ENCODE measurements at places on chromosomes 12 and 14.
A peak's percentile ranks its signal among the peaks of the same experiment; 100 is the strongest.

- no peak for DNase-seq
- H3K27me3 ChIP-seq = no peaks in the 10 kb centered on the region
- no peaks in the 10 kb centered on the region for H3K36me3 ChIP-seq
- no peaks in the 10 kb centered on the region for H3K4me1 ChIP-seq
- H3K27ac ChIP-seq = no peak overlapping the region
Measured at GRCh38 chr12:66640691-66641460, 38.0 kb downstream of the GRIP1 start.

GRCh38 chr12:67816269-67816668, 167.7 kb downstream of the DYRK2 start:
- H3K36me3 ChIP-seq = no peaks in the 10 kb centered on the region
- no peaks in the 10 kb centered on the region for H3K4me1 ChIP-seq
- no peak overlapping the region for H3K4me3 ChIP-seq
- DNase-seq = no peak
- no peaks in the 10 kb centered on the region for H3K27me3 ChIP-seq
- no peak overlapping the region for H3K27ac ChIP-seq

DNA sequence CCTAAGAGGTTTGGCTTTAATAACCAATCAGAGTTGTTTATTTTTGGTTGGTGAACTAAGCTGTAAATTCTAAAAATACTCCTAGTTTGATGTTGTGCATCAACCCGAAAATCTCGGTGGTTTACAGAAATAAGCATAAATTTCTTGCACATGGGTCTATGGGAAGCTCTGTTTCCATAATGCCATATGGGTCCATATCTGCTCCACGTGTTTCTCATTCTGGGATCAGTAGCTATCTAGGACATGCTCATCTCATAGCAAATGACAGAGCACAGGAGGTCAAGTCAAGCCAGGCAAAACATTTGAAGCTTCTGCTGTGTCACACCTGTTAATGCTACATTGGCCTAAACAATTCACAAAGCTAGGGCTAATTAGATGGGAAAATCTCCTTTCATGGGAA, 23.1 kb downstream of the NUP37 start:
- no peak overlapping the region for H3K4me3 ChIP-seq
- H3K36me3 ChIP-seq = no peaks in the 10 kb centered on the region
- H3K27ac ChIP-seq = no peak overlapping the region
- no peak for DNase-seq
- no peaks in the 10 kb centered on the region for H3K4me1 ChIP-seq

DNA sequence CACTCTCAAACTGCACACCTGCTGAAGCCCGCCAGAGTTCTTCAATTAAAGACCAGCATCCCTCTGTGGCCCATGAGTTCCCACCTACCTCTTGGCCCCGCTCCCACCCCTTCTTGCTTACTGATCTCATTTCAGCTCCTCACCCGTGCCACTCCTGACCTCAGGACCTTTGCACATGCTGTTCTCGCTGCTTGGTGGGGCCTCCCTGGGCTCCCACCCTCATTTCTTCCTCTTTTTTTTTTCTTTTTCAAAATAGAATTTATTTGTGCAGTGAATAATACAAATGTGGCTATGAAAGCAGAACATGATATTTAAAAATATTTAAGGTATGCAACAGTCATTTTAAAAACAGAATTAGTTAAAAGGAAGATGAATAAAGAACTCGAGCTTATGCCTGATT, 8.5 kb upstream of the SERPINA9 start:
- no peak overlapping the region for H3K4me3 ChIP-seq
- no peak overlapping the region for H3K27ac ChIP-seq
- DNase-seq = no peak
- peaks cover 12% of the 10 kb centered on the region for H3K4me1 ChIP-seq
- no peaks in the 10 kb centered on the region for H3K36me3 ChIP-seq

- no peaks in the 10 kb centered on the region for H3K4me1 ChIP-seq
- H3K36me3 ChIP-seq = no peaks in the 10 kb centered on the region
- no peak for DNase-seq
- no peak overlapping the region for H3K27ac ChIP-seq
- no peaks in the 10 kb centered on the region for H3K27me3 ChIP-seq
Measured at GRCh38 chr12:40078266-40078665, 27.6 kb downstream of the SLC2A13 start.

DNA sequence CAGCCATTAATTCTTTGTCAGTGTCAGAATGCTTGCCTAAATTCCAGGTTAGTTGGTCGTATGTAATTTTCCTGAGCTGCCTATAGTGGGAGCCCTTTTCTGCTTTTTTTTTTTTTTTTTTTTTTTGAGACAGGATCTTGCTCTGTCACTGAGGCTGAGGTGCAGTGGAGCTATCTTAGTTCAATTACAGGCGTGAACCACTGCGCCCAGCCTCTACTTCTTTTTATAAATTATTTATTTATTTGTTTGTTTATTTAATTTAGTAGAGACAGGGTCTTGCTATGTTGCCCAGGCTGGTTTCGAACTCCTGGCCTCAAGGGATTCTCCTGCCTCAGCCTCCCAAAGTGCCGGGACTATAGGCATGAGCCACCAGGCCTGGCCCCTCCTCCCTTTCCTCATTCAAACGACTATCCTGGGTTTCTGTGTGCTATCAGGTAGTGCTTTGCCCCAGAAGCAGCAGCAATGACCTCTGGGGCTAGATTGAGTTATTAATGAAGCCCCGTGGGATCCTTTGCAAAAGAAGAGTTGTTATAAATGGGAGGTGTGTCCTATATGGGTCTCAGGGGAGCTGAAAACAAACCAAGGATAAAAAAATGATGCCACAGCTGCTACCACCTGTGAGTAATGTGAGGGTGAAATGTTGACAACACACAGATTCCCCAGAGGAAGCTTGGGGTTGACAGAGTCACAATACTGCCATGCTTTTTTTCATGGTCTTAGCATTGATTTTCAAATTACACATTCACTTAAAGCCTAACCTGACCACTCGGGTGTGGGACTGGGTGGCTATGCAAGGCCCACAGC, 34.6 kb upstream of the NFKBIA start:
- H3K4me1 ChIP-seq = no peaks in the 10 kb centered on the region
- no peaks in the 10 kb centered on the region for H3K27me3 ChIP-seq
- H3K36me3 ChIP-seq = no peaks in the 10 kb centered on the region
- no peak for DNase-seq
- no peak overlapping the region for H3K4me3 ChIP-seq

GRCh38 chr12:88854260-88854659, 274.0 kb upstream of the KITLG start:
- H3K27me3 ChIP-seq = no peaks in the 10 kb centered on the region
- no peak overlapping the region for H3K4me3 ChIP-seq
- no peaks in the 10 kb centered on the region for H3K4me1 ChIP-seq
- no peak overlapping the region for H3K27ac ChIP-seq
- no peaks in the 10 kb centered on the region for H3K36me3 ChIP-seq

- H3K36me3 ChIP-seq = no peaks in the 10 kb centered on the region
- no peaks in the 10 kb centered on the region for H3K27me3 ChIP-seq
- H3K27ac ChIP-seq = no peak overlapping the region
- H3K4me3 ChIP-seq = no peak overlapping the region
Measured at GRCh38 chr14:58887931-58888330, 250.2 kb downstream of the DACT1 start.

DNA sequence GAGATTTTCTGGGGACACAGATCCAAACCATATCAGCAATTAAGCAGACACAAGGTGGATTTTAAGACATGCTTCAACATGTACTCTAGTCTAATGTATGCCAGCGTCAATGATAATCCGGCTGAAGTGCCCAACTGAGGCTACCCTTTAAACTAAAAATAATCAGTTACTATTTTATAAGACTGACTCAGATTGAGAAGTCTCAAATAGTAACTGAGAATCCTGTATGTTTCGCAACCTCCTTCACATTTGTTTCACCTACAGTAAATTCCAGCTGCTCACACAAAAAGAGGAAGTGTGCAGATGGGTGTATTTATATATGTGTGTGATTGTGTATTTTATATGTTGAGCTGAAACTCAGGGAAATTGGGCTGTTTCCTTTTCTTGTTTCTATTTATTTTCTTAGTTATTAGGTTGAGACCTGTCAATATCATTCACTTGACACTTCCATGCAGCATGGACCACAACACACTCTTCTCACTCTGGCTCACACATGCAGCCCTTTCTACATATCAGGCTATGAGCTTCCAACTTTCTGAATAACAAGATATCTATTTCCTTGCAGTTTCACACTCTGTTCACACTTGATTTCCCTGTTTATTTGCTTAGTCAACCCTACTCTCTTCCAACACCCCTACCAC, 1224.9 kb upstream of the TMEM132C start:
- H3K36me3 ChIP-seq = no peaks in the 10 kb centered on the region
- H3K27me3 ChIP-seq = no peaks in the 10 kb centered on the region
- H3K4me1 ChIP-seq = no peaks in the 10 kb centered on the region
- no peak for DNase-seq

- no peaks in the 10 kb centered on the region for H3K4me1 ChIP-seq
- H3K27ac ChIP-seq = no peak overlapping the region
- no peak for DNase-seq
- H3K27me3 ChIP-seq = no peaks in the 10 kb centered on the region
- no peak overlapping the region for H3K4me3 ChIP-seq
- no peaks in the 10 kb centered on the region for H3K36me3 ChIP-seq
Measured at GRCh38 chr14:75811872-75812499, 150.9 kb downstream of the TTLL5 start.

- no peaks in the 10 kb centered on the region for H3K36me3 ChIP-seq
- no peak for DNase-seq
- H3K27ac ChIP-seq = no peak overlapping the region
- H3K4me3 ChIP-seq = no peak overlapping the region
- H3K4me1 ChIP-seq = peaks cover 39% of the 10 kb centered on the region
Measured at GRCh38 chr12:89247967-89248366, 104.3 kb downstream of the DUSP6 start.

GRCh38 chr14:74951443-74952179, 3.8 kb downstream of the PGF start:
- H3K27ac ChIP-seq = peak overlapping the region; percentile 28
- H3K36me3 ChIP-seq = no peaks in the 10 kb centered on the region
- peaks cover 25% of the 10 kb centered on the region for H3K4me1 ChIP-seq
- DNase-seq = no peak
- H3K27me3 ChIP-seq = no peaks in the 10 kb centered on the region
- no peak overlapping the region for H3K4me3 ChIP-seq

- H3K4me3 ChIP-seq = no peak overlapping the region
- no peak for DNase-seq
- no peaks in the 10 kb centered on the region for H3K27me3 ChIP-seq
- no peak overlapping the region for H3K27ac ChIP-seq
- H3K4me1 ChIP-seq = peaks cover 29% of the 10 kb centered on the region
Measured at GRCh38 chr14:50534416-50534815, 2.0 kb upstream of the MAP4K5 start.

DNA sequence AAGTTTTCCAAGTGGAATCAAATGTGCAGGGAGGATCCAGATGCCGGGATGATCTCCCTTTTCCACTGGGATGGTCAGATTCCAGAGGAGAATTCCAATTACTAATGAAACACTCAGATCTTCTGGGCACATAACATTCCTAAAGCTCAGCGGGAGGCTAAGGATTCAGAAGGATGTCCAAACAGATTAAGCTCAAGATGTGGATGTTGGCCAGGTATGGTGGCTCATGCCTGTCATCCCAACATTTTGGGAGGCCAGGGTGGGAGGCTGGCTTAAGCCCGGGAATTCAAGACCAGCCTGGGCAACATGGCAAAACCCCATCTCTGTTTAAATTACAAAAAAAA, 62.0 kb upstream of the PNMA1 start:
- H3K36me3 ChIP-seq = no peaks in the 10 kb centered on the region
- no peaks in the 10 kb centered on the region for H3K27me3 ChIP-seq
- no peak overlapping the region for H3K4me3 ChIP-seq
- DNase-seq = no peak

DNA sequence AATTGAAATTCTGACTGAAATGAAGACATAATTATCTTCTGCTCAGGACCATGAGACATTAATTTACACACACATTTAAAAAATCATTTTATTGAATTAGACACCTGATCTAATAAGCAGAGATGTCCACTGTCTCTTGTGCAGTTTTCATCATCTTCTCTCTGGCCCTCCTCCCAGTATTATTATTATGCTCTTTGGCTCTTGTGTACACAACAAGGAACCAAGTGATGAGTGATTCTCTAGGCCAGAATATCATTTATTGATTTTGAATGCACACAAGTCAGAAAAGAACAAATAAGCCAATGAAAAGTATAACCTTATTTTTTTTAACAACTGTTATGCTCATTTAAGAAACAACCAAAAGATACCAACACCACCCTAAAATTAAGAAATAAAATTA, 244.7 kb upstream of the KRR1 start:
- DNase-seq = no peak
- no peak overlapping the region for H3K4me3 ChIP-seq
- no peak overlapping the region for H3K27ac ChIP-seq
- no peaks in the 10 kb centered on the region for H3K4me1 ChIP-seq
- H3K36me3 ChIP-seq = no peaks in the 10 kb centered on the region

DNA sequence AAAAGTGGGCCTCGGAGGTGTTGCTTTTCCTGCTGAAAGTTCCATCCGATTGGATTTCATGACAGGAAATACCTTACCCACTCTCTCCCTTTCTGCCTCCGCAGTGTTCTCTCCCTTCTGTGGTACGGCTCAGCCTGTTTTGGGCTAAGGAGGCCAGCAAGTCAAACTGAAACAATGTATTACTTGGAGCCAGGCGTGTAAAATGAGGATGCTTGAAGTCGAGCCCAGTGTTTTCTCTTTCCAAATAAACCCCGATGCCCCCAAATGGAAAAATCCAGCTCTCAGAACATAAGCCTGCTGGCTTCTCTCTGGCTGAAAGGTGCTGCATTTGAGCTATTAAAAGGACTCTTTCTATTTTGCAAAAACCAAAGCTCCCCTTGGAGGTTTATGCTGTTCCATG, 124.7 kb downstream of the ZNF664 start:
- H3K27me3 ChIP-seq = no peaks in the 10 kb centered on the region
- H3K36me3 ChIP-seq = no peaks in the 10 kb centered on the region
- H3K4me3 ChIP-seq = no peak overlapping the region
- peaks cover 5% of the 10 kb centered on the region for H3K4me1 ChIP-seq
- no peak for DNase-seq

DNA sequence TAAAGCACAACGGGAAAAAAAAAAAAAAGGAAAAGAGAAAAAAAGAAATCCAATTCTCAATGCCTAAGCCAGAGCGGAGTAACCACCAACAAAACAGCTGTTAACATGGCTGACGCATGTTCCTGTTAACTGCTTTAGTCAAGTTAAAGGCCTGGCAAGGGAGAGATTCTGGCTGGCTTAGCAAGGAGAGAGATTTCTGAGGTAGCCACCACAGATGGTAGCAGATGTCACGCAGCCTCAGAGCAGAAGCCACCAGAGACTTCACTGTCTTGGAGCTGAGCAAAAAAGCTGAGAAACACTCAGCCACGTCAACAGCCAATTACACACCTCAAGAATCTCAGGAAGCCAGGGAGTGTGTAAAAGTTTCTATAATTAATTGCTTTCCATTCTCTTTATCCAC, 87.1 kb downstream of the TMCC3 start:
- no peaks in the 10 kb centered on the region for H3K36me3 ChIP-seq
- no peaks in the 10 kb centered on the region for H3K27me3 ChIP-seq
- H3K4me1 ChIP-seq = no peaks in the 10 kb centered on the region
- H3K27ac ChIP-seq = no peak overlapping the region

- no peaks in the 10 kb centered on the region for H3K27me3 ChIP-seq
- no peak overlapping the region for H3K27ac ChIP-seq
- H3K4me1 ChIP-seq = no peaks in the 10 kb centered on the region
- DNase-seq = no peak
- H3K4me3 ChIP-seq = no peak overlapping the region
Measured at GRCh38 chr14:34912966-34913365, 37.8 kb upstream of the BAZ1A start.
